ENCODE measurements at places on chromosomes 7 and 10.
A peak's percentile ranks its signal among the peaks of the same experiment; 100 is the strongest.

DNA sequence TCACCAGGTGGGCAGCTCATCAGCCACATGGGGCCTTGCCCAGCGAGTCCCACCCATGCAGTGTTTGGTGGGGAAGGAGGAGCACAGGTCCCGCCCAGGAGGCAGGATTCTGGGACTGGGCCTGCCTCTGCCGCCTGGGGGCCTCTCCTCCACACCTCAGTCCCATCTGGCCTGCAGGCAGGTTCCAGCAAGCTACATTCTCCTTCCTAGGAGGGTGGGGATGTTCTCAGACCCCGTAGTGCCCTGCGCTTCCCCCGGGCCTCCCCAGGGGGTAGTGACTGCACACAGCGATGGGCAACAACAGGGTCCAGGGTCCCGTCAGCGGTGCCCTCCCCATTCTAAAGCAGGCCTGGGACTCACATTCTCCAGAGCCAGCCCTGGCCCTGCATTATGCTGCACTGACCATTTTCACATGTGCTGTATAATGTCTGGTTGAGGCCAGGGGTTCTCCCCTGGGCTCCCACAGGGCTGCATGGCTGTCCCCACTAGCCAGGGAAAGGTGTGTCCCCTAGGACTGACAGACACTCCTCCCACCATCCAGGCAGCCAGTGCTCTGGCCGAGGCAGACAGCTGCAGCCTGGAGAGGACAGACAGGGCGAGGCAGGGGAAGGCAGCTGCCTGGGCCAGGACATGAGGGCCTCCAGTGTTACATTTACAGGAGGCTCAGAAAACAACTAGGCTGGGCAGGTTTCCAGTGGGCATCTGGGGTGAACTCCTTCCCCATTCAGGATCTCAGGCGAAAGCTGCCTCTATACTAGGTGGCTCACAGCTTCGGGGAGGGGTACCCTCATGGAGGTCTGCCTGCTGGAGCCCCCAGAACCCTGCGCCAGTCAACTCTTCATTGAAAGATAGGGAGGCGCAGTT is 9.3 kb downstream of the RASGEF1A start:
- no peak for DNase-seq

GRCh38 chr10:75342397-75342796 is 59.2 kb downstream of the ZNF503 start:
- no peak for DNase-seq

- no peak for DNase-seq
These were observed 35.6 kb downstream of the ANKMY2 start for GRCh38 chr7:16609842-16610450.

DNA sequence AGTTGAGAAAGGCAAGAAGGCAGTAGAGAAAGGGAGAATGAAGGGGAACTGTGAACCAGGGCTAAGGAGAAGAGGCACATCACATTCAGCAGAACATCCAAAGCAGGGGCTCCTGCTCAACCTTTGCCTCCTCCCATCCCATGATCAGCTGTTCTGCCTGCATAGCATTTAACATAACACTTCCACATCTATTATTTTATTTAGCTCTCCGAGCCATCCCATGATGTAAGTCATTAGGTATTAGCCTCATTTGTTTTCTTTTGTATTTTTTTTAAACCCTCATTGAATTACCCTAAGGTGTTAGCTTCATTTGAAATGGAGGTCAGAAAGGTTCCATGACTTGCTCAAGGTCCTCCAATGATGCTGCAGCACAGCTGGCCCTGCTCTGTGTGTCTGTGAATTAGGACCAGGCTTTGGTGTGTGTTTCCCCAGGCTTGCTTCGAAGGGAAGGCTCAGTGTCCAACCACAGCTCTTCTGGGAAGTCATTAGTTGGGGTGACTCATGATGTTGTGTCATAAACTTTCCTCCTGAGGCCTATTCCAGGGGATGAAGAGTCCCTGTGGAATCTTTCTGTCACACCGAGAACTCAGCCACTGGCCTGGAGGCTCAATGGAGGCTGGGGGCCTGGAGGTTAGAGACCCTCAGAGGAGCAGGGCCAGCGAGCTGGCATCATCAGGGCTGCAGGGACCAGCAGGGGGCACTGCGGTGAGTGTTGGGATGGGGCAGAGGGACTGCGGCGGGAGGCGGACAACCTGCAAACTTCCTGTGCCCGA is 16.5 kb downstream of the NPFFR1 start:
- peak; percentile 96 for DNase-seq

DNA sequence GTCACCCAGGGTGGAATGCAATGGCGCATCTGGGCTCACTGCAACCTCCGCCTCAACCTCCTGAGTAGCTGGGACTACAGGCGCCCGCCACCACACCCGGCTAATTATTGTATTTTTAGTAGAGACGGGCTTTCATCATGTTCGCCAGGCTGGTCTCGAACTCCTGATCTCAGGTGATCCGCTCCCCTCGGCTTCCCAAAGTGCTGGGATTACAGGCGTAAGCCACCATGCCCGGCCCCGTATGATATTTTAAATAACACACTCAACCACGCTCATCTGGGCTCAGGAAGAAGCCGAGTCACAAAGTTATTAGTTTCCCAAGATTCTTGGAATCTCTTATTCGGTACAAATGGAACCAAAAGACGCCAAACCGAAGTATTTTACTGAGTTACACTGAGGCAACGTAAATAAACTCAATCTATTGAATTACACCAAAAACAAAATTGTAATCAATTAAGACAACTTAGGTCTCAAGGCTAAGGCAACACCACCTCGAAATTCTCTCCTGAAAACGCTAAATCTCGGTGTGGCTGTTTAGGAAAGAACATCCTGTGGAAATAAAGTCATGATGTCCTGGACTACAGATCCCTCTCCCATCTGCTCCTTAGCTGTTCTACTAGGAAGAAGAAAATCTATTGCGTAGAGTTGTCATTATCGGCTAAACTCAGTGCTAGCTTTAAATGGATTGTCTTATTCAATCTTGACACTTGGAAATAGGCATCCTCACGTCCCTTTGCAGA is 910 bp downstream of the ARHGAP19 start:
- no peak for DNase-seq

GRCh38 chr7:22269963-22270362 is 87.0 kb downstream of the RAPGEF5 start:
- DNase-seq: no peak

GRCh38 chr10:80172896-80173295 is 32.4 kb downstream of the ANXA11 start:
- no peak for DNase-seq

DNA sequence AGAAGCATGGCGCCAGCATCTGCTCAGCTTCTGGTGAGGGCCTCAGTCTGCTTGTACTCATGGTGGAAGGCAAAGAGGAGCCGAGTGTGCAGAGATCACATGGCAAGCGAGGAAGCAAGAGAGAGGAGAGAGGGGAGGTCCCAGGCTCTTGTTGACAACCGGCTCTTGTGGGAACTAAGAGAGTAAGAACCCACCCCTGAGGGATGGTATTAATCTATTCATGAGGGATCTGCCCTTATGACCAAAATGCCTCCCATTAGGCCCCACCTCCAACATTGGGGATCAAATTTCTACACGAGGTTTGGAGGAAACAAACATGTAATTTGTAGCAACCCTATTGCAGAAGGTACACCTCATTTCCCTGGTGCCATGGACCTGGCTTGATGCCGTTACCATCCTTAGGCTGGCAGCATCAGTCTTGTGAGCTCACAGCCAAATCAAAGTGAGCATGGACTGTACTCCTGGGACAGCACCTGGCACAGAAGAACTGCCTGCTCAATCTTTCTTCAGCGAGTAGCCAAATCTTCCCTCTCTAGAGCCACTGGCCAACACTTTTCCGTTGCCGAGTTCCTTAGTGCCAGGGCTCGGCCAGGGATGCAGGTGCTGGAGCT is 6.5 kb downstream of the BTBD16 start:
- no peak for DNase-seq

DNA sequence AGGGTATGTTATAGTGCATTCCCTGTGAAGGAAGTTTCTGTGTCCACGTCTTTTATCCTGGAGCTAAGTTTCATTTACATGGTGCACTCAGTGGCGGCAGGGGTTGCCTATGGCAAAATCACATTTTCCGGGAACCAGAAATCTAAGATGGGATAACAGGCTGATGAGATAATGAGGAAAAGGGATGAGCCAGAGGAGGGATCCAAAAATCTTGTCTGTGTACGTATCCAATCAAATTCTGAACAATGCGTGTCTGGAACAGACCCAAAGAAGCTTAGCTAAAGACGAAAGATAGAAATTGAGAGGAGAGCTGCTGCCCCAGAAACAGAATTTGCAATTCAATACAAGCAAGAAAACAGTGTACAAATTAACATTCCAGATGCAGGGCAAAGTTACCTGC is 16.1 kb downstream of the LANCL2 start:
- no peak for DNase-seq

GRCh38 chr10:78749200-78749599 is 319.6 kb upstream of the ZMIZ1 start:
- DNase-seq: no peak

- DNase-seq: no peak
These were observed 8.4 kb upstream of the TEX36 start for GRCh38 chr10:125691160-125691981.

DNA sequence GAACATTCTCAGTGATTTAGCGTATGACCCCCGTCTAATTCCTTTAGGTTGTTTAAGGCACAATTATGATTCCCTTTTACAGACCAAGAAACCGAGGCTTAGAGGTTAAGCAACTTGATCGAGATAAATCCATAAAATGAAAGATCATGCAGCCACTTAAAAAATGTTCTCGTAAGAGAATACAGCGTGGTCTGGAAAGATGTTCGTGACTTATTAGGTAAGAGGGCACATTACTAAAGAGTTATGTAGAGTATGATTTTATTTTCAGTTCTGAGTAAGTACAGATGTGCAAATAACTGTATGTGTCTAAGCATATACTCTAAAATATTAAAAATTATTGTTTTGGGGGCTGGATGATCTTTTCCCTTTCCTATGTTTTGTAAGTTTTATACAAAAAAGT is 575.1 kb downstream of the PARD3 start:
- no peak for DNase-seq

GRCh38 chr10:91511549-91512330 is 101.6 kb downstream of the HECTD2 start:
- peak; percentile 39 for DNase-seq

- no peak for DNase-seq
These were observed 147.0 kb downstream of the ARID5B start for GRCh38 chr10:62048470-62048869.

DNA sequence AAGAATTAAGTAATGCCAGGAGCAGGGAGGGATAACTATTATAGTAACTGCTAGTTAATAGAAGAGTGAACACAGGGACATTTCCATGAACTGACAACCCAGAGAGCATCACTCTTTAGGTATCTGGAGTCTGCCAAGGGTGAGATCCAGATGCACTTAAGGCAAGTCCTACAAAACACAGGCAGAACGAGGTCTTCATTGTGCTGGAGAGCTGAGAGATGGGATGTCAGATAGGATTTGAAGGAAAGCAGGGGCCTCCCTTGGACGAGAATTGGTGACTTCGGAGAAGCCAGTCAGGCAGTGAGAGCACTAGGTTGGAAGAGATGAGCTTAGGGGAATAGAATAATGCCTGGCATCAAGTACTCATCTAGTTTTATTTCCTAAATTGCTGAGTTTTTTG is 684.5 kb downstream of the GATA3 start:
- no peak for DNase-seq

- DNase-seq: no peak
These were observed 78.4 kb downstream of the DGKI start for GRCh38 chr7:137768366-137768765.

GRCh38 chr10:126102636-126103035 is 206.3 kb downstream of the FANK1 start:
- no peak for DNase-seq

- DNase-seq: no peak
These were observed 215.3 kb upstream of the RHOBTB1 start for GRCh38 chr10:61159253-61159652.

Data from GM04504 (cell line).